Stimulated activated CD8-positive, alpha-beta memory T cell treated with anti-CD3 and anti-CD28 coated beads, Interleukin-7, amount 100 ng/mL, for 1 hour (primary cell): ENCODE measurements at places on chromosomes 5 and 9.

- no peak for DNase-seq
Observed at GRCh38 chr5:61587125-61587524, 255.1 kb downstream of the ZSWIM6 start.

DNA sequence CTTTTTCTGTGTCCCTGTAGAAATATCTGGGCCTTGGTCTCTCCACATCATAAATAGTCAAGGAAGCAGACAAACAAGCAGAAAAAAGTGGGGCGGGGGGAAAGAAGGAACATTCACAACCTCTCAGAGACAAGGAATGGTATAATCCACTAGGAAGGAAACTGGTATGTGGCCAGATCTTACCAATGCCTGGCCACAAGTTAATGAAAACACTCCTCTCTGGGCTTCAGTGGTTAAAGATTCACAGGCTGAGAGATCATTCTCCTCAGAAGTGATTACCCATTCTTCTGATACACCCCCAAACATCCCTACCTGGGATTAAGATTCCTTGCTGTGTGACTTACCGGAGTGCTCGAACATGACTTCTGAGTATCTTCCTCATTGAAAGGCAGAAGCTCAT, 290.6 kb downstream of the MARCHF11 start:
- no peak for DNase-seq

- no peak for DNase-seq
Observed at GRCh38 chr5:59565551-59565950, 328.0 kb downstream of the PDE4D start.

GRCh38 chr9:124370896-124371582, 44.2 kb downstream of the PSMB7 start:
- no peak for DNase-seq

DNA sequence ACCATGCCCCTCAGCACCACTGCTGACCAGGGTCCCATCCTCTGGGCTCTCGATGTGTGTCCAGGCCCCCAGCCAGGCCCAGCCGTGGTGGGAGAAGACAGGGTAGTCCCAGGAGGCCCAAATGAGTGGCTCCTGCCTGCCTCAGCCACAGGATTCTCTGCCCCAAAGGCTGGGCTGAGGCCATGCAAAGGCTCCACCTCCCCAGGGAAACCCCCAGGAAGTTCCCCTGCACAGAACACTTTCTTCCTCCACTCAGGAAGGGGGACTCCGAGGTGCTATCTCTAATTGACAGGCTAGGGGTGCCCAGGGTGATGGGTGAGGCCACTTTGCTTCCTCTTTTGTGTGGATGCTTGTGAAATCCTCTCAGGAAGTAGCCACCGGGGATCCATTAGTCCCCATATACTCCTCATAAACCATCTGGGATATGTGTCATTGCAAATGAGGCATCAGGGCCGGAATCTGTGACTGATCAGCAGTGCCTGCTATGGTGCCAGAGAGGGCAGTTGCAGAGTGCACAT, 23.1 kb upstream of the TDRD7 start:
- no peak for DNase-seq

DNA sequence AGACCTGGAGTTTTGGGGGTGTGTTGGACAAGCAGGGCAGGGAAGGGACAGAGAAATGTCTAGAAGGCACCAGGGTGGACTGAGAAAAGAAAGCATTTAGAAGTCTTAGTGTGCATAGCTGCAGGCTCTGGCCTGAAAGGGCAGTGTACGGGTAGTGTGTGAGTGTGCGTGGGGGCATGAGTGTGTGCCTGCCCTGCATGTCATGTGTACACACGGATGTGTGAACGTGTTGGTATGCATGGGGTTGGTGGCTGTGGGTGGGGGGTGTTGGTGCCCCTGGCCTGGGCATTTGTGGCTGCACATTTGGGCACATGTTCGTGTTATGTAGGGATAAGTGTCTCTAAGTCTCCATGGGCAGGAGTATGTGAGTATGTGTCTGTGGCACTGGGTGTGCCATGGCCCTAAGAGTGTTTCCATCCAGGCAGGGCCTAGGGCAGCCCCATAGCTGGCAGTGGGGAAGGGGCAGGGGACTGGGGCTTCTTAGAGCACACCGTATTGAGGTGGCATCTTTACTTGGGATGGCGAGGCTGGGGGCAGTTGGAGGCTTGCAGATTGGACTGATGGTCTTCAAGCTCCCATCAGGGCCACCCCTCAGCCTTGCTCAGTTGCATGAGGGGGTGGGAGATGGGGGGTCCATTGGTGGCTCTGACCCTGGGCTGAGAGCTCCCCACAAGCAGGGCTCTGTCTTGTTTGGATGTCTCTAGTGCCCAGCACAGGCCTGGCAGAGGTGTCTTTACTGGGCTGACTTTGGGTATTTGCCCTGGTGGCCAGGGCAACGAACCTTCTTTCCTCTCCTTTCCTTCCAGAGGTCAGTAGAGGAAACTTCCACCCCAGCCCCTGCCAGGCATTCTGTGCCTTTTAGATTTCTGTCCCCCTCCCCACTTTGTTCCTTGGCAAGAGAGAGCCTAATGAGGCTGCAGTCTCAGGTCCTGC, 15.0 kb downstream of the PSD2 start:
- no peak for DNase-seq

GRCh38 chr5:137516961-137517360, 17.8 kb upstream of the SPOCK1 start:
- DNase-seq: no peak

GRCh38 chr5:147208134-147208533, 26.7 kb upstream of the STK32A start:
- no peak for DNase-seq

DNA sequence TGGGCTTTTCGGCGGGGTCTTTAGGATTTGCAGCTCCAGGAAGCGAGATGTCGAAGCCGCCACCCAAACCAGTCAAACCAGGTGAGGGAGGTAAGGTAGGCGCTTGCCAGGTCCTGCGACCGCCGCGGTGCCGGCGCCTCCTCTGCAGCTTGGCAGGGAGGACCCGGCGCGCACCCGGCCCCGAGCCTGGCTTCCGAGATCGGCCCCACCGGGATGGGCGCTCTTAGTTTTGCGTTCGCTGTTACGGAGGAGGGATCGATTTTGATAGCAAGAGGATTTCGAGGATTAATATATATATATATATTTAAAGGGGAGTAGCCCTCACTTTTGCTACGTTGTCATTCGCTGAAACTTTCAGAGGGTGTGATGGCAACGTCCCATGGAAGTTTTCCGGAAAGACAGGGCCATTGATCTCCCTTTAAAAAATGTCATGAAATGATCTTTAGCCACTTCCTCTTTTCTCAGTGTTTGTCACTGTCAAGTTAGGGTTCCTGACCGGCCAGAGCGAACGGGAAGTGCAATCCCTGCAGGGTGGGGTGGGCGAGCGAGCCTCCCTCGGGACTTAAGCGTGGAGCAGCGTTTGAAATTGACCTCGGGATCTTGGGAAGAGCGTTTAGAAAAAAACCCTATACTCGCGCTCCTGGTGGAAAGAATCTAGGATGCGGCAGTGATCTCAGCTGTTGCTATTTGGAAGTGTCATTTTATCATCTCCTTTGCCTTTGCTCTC, 495 bp downstream of the OSTF1 start:
- no peak for DNase-seq

DNA sequence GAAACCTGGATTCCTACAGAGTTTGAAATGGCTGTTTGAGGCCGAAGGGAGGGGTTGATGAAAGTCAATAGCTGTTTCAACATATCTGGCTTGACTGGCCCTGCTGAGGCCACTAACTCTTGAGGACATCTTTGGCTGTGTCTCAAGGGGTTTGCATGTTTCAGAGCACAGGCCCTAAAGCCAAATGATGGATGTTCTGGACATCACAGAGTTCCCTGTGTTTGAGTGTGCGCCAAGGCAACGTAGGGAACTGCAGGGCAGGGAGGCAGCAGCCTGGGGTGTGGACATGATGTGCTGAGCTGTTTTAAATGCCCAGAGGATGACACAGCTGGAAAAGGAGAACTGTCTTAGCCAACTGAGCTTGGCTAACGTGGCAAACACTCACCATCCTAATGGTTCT, 89.6 kb downstream of the RAPGEF1 start:
- DNase-seq: no peak

GRCh38 chr5:31809050-31809870, 170.3 kb downstream of the PDZD2 start:
- no peak for DNase-seq

DNA sequence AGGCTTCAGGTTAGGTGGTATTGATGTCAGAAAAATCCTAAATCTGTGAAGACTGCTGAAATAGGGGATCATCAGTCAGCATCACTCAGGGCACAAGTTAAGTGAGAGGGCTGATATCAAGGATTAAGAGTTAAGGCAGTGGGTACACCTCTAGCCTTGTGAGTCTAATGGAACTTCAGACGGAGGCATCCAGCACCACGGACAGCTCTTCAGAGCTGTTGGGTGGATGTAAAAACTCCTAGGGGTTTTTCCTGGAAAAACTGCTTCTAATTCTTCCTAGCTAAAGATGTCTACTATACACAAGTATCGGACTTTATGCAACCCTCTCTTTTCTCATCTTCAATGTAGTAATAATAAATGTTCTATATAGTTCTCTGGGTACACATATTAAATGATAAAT, 165.9 kb downstream of the SH3GL2 start:
- no peak for DNase-seq
